ENCODE measurements at places on chromosomes 13 and 19.

- DNase-seq, result no peak
Observed at GRCh38 chr13:59229861-59230260, 933.9 kb downstream of the DIAPH3 start.

GRCh38 chr19:58439576-58440554, at the start of gene ZNF132:
Gene ZNF132 (minus strand): TSS chr19:58440153. CDS start chr19:58439821, 332 bp downstream.
- DNase-seq, result peak; percentile 94

DNA sequence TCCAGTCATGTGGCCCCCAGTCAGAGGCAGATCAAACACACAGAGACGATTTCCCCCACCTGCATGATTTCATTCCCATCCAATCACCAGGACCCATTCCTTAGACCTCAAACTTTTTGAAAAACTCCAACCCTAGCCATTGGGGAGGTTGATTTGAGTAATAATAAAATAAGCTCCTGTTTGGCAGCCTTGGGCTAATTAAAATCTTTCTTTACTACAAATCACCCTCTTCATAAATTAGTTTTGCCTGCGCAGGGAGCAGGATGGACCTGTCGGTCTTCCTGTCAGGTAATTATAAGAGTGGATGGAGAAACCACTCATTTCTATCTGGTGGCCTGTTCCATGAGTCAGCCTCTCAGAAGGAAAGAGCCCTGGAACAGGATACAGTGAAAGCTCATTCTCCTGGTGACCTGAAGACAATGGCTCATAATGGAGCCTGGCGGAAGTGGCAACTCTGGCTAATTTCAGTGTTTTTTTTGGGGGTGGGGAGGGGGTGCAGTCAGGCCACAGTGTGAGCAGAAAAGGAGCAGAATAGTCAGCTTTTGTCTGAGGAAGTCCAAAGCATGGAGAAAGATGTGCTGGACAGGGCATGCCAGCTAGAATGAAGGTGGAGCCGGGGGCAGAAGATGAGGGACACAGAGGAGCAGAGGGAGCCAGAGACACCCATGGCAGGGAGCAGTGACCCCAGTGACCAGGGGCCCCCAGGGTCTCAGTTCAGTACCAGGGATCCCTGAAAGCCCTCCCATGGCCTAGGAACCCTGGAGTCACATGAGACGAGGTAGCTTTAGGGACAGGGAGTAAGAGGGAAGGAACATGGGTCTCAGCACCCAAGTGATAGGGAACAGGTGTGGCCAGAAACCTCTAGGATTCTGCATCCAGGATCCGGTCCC, 31.8 kb upstream of the PSG9 start:
- no peak for DNase-seq

DNA sequence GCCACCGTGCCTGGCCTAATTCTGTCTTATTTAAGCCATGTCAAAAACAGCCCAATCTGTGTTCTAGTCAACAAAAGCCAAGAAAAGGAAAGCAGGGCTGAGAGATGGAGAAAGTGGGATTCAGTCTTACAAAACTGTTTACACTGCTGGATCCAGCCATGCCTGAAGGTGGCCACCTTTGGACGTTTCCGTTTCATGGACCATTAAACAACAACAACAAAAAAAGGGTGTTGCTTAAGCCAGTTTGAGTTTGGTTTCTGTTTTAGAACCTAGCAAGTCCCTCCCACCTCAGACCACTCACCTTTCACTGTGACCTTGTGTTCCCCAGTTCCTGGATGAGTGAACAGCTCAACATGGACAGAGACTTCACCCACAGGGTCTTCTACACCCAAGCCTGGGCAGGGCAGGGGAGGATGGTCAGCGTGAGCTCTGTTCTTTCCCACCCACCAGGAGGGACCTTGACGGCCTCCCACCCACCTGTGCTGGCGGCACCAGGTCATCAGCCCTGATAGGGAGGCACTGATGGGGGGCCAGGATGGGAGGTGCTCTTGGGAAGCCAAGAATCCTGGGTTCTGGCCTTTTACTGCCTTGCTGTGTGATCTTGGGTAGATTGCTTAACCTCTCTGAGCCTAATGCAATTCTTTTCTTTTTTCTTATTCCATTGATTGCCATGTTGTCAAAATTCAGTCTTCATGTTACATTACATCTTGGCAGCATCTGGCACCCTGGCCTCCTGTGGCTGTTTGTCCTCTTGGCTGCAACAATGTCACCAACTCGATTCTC, 56.2 kb downstream of the COLGALT1 start:
- no peak for DNase-seq

GRCh38 chr13:99256283-99256682, 1.9 kb downstream of the GPR18 start:
- DNase-seq, result no peak

DNA sequence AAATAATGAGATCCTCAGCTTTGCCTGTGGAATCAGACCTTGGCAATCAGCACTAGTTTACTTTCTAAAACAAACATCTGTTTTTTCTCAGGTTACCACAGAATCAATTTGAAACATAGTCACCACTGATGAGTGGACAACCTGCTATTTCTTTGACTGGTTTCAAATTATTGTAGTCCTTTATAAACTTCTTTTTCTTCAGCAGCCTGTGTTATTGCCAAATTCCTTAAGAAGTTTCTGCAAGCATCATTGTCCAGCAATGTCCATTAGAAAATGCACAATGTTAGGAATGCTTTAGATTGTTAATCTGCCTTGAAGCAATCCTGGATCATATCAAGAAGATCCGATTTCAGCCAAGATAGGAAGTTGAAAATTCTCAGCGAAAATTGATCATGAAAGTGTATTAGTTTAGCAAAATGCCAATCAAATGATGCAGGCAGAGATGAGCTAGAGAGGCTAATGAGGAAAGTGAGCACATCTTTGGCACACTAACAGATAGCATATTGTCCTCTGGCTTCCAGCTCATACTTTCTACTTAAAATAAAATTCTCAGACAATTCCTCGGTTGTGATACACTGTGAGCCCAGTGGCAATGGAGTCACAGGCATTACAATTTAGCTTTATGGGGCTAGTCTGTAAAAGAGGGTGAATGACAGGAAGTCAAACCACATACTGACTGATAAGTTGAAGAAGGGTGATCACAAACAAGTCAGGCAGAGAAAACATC, 270.6 kb downstream of the SLITRK6 start:
- no peak for DNase-seq

DNA sequence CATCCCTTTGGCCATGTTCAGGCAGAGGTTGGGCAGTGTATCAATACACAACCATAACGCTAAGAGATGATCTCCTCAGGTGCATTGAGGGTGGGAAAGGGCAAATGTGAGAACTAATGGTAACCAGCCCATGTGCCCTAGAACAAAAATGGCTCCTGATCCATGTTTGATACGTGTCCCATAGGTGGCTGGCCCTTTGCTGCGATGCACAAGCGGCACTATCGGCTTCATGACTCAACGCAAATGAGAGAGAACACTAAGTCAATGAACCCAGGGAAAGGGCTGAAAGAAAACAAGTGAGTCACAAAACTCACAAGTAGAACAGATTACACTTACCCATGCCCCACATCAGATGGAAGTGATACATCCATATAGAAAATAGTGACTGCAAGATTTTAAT, 201.7 kb downstream of the ABCC4 start:
- no peak for DNase-seq
